ENCODE measurements at places on chromosomes 16 and 17. TPM values are rescaled to one million over a fixed set of nuclear protein-coding genes. Genes with fewer than 3 reads are reported as not detected.

CD300LG gene
- not detected for total RNA-seq

SSTR5 gene
- 0.16 TPM for total RNA-seq

ABCC1 gene
- 10.5 TPM for total RNA-seq

AXIN2 gene
- 33.1 TPM for total RNA-seq

ZFPM1 gene
- total RNA-seq = 1.2 TPM

PRR35 gene
- not detected for total RNA-seq

PPY gene
- total RNA-seq = not detected

ANKRD40CL gene
- total RNA-seq = not detected

ABCA8 gene
- total RNA-seq = 3.9 TPM

SLC13A2 gene
- total RNA-seq = not detected

- DNase-seq = no peak
Measured at GRCh38 chr17:73066148-73066884, 26.2 kb downstream of the SLC39A11 start.

DNA sequence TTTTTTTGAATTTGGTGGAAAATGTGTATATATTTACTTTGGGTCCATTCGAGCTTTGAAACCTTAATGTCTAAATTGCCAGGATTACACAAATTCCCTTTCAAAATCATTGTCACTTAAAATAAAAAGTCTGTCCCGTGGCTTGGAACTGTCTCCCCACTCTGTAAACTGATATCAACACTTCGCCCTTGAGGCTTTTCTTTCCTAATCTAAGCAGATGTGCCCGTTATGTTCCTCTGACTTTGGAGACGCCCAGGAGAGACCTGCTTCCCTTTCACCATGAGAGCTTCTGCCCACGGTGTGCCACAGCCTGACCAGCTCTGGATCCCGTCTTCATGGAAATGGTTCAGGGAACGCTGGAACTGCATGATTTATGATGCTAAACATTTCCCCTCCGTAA is 151.3 kb downstream of the C16orf95 start:
- no peak for DNase-seq

DNA sequence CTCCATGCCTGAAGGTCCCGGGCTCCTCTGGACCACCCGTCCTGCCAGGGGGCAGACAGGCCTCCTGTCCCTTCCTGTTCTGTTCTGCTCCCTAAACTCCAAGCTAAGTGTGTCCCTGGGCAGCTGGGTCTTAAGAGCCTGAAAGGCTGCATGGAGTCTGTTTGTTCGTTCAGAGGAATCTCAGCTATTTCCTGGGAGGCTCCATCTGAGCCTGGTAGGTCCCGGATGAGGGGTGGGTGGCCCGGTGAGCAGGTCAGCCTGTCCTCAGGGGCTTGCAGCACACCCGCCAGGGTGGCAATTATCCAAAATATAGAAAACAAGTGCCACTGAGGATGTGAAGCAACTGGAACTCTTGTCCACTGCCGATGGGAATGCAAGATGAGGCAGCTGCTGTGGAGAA is 12.6 kb downstream of the ACTG1 start:
- DNase-seq = no peak

DNA sequence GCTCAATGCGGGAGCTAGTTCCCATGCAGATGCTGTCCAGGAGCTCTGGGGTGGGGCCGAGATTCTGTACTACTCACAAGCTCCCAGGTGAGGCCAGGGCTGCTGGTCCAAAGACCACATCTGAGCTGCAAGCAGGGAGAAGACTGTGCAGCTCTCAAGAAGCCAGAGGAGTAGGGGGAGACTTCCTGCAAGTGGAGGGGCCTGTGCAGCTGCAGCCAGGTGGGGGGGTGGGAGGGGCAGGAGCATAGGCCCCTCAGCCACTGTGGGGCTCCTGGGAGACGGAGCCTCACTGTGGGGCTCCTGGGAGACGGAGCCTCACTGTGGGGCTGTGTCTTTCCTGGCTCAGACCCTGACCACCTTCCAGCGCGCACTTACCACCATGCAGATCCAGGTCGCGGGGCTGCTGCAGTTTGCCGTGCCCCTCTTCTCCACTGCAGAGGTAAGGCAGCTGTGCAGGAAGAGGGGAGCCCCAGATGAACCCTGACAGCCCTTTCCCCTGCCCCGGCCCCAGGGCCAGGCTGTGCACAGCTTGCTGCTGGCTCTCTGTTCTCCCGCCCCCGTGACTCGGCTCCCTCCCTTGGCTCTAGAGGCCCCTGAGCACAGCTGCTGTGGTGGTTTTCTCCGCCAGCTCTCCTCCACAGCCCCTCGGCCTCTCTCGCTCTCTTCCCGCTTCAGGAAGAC is 24.3 kb upstream of the DNAI2 start:
- no peak for DNase-seq

DNA sequence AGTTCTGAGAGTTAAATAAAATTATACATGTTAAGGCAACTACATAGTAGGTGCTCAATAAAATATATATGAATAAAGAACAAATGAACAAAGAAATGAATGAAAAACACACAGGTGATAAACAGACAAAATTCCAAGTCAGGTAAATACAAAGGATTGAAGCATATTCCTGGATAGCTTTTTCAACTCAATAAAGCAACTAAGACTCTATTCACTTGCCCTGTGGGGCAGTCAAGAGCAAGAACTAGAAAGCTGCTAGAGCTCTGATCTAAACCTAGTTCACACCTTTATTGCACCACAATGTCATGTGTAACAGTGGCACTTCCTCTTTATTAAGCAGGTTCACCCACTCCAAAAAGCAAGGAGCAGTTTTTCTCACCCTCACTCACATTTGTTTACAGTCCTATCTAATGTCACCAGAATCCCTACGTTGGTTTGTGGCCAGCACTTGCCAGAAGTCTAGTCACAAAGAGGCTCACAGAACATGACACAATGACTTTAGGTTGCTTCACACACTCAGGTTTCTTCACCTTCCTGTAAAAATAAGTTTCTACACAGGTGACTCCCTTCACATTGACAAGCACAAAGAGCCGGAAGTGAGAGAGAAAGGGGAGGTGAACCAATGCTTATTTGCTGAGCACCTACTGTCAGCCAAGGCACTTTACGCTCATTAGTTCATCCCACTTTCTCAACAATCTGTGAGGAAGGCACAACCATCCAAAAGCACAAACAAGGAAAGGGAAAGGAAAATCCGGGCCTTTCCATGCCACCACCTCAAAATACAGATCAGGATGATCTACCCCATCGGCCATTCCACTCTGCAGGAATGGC is 70.8 kb downstream of the XPO6 start:
- no peak for DNase-seq

DNA sequence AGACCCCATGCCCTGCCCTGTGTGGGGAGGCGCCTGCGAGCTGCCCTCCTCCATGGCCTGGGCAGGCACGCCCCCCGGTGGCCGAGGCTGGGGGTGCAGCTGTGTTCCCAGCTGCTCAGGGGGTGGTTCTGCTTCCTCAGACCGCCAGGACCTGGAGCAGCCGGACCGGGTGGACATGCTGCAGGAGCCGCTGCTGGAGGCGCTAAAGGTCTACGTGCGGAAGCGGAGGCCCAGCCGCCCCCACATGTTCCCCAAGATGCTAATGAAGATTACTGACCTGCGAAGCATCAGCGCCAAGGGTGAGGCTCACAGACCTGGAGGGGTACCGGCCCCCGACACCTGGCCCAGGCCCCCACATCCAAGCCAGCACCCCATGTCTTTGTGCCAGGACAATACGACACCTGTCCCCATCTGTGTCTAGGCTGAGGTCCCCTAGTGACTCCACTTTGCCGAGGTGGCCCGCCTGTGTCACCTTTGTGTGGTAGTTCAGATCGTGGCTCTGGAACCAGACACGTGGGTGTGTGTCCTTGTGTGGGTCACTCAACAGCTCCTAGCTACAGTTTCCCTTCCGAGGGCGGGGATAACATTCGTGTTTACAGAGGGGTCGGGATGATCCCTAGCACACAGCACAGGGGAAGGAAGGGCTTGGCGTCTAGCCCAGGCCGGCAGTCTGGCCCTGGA is 9.3 kb downstream of the GJD3 start:
- peak; percentile 35 for DNase-seq

GRCh38 chr17:51590071-51590656 is 329.8 kb downstream of the UTP18 start:
- no peak for DNase-seq

GRCh38 chr17:41962768-41963434 is 3.7 kb upstream of the CNP start:
- peak; percentile 51 for DNase-seq

DNA sequence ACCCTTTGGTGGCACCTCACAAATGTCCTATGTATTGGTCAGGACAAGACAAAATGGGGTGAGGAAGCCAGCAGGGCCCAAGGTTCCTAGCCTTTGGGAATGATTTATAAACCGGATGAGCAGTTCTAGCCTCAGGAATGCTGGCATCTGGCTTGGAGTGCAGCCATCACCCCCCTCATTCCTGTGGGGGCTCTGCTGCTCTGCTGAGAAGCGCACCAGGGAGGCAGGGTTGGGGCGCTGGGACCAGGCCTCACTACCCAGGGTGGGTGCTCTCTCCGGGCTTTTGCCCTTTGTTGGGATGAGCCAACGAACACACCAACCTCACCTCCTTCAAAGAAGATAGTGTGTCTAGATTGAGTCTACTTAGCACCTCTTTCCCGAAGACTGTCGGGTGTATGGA is 39.2 kb downstream of the TMEM11 start:
- no peak for DNase-seq

- no peak for DNase-seq
Measured at GRCh38 chr17:20241855-20242254, 225.5 kb downstream of the LGALS9B start.

GRCh38 chr16:29805232-29806098 is 864 bp upstream of the MAZ start:
- DNase-seq = peak; percentile 97

DNA sequence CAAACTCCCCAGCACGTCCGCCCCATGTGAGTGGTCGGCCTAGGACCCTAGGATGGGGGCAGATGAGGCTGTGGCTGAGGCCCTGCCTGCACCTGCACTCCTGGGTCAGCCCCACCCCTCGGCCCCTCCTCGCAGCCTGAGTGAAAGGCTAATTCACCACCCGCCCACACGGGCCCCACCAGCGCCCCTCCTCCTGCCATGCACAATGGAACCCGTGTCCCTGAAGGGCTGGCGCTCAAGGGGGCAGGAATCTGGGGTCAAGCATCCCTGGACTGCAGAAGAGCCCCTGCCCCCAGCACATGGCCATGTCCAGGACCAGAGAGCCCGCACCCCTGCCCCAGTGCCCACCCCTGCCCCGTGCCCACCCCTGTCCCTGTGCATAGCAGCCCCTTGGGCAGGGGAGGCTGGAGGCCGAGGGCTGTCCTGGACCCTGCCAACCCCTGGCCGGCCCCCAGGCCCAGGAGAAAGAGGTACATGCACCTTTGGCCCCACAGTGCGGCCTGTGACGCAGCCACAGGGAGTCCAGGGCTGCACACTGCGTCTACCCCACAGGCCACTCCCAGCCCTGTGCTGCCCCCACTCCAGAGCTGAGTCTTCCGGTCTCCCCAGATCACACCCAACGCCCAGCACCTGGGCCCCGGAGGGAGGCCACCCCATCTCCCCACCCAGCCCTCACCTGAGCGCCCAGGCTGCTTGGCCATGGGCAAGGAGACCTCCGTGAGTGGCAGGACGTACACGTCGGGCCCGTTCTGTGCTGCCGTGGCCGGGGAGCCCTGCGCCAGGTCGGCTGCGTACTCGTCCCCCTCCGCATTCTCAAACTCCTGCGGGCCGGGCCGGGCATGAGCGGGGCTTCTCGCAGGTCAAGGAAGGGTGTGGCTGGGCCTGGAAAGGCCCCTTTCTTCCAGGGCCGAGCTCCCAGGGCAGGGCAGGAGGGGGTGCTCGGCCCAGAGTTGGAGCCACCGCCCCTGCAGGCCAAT is 34.6 kb upstream of the PVALEF start:
- DNase-seq = peak; percentile 51

- no peak for DNase-seq
Measured at GRCh38 chr17:78138204-78139060, 7.8 kb upstream of the C17orf99 start.

GRCh38 chr16:15810411-15810810 is 46.4 kb downstream of the MYH11 start:
- DNase-seq = no peak

DNA sequence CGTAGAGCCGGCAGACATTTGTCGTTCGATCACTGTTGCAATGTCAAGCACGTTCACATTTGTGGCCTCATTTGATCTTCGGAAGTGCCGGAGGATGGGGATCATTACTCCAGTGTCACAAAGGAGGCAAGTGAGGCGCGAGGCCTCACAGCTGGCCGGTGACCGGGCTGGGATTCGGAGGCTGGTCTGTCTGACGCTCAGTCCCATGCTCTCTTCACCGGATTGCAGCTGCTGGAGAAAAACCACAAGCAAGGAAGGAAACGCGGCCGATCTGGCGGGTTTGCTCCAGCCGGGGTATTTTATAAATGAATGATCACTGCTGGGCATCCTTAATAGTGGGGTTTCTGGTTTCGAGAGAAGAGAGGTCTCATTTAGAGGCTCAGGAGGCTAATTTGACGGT is 127.8 kb downstream of the OR1D5 start:
- DNase-seq = no peak

- no peak for DNase-seq
Measured at GRCh38 chr17:42271006-42271778, 5.0 kb downstream of the STAT5B start.

GRCh38 chr16:22206013-22206841 is at the start of gene EEF2K:
TSS of gene EEF2K (plus strand) at chr16:22206278. CDS start at chr16:22225730, 19,452 bp downstream.
- peak; percentile 84 for DNase-seq

DNA sequence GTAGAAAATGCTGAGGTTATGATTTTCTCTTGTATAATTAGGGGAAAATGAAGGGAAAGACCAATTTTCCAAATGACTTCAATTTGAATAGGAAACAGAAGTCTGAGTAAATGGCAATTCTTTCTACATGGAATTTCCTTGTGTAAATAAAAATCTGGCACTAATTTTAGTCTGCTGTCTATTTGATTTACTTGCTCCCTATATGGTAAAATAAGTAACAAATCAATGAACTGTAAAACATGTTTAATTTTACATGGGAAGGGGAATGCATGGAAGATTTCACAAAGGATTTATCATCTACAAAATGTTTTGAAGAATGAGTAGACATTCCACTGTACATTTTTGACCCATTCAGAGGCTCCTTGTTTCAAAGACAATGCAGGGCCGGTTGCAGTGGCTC is 811.6 kb upstream of the GOT2 start:
- no peak for DNase-seq

- DNase-seq = no peak
Measured at GRCh38 chr16:59116744-59117143, 382.6 kb upstream of the GOT2 start.

DNA sequence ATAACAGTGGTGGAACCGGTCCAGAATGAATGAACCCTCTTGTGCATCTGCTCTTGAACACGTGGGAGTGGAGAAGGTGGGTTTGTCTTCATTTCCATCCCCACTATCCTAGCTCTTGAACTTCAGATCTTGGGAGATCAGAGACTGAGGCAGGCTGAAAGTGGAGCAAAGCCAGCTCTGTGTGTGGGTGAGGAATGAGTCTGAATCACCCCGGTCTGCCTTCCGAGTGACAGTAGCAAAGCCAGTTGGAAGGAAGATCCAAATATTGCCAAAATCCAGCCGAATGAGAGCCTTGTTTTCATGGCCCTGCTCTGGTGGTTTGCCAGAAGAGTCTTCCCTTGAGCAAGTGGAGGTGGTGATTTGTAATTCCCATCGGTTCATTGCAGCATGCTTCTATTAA is 29.0 kb upstream of the ASIC2 start:
- DNase-seq = peak; percentile 23

DNA sequence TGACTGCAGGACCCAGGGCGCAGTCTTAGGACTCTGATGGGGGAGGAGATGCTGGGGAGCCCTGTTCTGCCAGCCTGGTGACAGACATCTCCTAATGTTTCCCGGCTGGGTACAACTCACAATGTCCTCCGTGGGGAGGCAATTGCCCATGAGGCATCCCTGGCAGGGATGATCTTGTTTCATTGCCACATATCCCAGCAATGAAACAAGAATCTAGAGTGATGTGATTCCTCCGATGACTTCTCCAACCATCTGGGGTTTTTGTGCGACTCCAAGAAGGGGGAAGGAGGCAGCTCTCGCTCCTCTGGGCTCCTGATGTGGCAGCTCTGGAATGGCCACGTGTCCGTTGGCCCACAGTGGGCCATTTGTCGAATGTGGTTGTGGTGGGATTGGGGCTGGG is 255.8 kb downstream of the SEC14L1 start:
- no peak for DNase-seq

All from occipital lobe (tissue), 3 donors.